Stimulated activated CD8-positive, alpha-beta memory T cell treated with anti-CD3 and anti-CD28 coated beads, Interleukin-4, amount 100 ng/mL, for 1 hour (primary cell): ENCODE measurements at places on chromosomes 5 and 9.

GRCh38 chr9:16768816-16769215 lies 101.7 kb downstream of the BNC2 start:
- DNase-seq = no peak

DNA sequence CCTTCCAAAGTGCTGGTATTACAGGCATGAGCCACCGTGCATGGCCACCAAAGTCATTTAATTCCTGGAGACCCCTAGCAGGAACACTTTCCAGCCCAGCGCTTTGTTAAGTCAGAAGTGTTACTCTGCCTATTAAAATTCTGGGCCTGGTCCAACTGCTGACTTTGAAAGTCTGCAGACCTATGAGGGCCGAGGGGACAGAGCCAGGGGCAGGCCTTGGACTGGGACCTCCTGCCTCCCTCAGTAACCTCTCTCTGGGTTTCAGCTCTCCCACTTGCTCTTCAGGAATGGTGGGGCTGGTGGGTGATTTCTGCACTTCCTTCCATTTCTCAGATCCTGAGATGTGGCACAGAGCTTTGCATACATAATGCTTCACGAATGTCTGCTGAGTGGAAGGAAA lies 9.7 kb downstream of the C5orf52 start:
- no peak for DNase-seq

GRCh38 chr5:135440916-135441315 lies 6.2 kb downstream of the DCANP1 start:
- DNase-seq = no peak

DNA sequence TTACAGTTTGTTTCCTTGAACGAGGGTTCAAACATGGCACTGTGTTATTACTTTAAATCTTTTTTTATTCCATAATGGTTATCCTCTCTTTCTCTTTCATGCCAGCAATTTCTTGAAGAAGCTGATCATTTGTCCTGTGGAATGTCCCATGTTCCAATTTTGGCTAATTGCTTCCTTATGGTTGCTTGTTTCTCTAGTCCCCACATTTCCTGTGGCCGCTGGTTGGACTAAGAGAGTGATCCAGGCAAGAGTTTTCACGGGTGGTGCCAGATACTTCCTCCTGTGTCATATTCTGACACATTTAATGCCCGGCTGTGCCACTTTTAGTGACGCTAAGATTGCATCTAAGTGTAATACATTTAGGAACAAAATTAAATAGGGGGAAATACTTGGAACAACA lies 83.8 kb upstream of the FAM169A start:
- no peak for DNase-seq

DNA sequence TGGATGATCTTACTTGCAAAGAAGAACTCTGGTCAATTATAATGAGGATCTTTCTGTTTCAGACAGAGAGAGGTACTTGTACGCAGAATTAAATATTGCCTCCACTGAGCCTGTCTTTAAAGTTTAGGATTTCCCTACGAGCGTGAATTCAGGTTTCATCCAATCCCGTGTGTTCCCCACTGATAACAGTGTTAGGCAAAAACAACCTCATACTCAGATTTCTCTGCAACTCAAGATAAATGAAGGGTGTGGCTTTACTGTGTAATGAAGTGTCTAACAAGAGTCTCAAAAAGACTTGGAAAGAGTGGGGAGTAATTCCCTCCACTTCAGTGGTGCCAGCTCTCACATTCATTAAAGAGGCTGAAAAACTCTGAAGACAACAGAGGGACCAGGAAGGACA lies 53.2 kb upstream of the ACO1 start:
- DNase-seq = no peak

GRCh38 chr5:154325566-154325965 lies 120.2 kb upstream of the SAP30L start:
- no peak for DNase-seq

DNA sequence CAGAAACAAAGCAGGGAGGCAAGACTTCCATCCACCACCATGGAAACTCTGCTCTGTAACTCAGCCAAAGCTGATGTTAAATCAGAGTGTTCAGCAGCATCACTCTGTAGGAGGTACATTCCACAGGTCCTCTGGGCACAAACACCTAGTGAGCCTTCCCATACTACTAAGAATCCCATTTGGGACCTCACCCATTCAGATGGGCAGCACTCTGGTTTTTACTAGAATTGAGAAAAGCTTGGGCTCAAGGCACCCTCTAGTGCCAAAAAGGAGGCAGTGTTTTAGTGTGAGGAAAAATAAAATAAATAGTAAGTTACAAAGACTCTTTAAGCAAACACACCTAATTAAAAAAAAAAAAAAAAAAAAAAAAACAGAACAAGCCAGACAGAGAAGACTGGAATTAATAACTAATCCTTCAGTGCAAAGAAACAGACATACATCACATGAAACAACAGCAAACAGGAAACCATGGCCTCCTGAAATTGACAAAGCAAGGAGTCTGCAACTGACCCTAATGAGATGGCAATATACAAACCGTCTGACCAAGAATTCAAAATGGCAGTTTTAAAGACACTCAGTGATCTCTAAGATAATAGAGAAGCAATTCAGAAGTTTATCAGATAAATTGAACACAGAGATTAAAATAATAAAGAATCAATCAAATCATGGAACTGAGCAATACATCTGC lies 159.5 kb downstream of the GNA14 start:
- no peak for DNase-seq

DNA sequence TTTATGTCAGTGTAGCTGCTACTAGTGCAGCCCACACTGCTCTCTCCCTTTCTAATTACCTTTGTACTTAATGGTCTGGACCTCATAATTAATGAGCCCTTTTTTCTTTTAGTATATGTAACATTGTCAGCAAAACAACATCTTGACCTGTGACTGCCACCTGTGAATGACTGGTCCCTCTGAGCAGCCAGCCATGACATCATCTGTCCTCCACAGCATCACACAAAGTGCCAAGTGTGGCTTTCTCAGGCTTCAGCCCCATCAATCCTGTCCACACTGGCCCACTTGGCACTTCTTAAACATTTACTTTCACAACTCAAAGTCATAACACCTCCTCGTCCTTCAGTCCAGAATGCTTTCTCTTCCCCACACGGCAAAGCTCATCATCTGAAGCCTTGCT lies 104.7 kb downstream of the GPR21 start:
- DNase-seq = no peak

GRCh38 chr9:109779711-109780452 lies at the start of gene PALM2AKAP2:
TSS of gene PALM2AKAP2 (plus strand) at chr9:109780198. CDS start at chr9:109780489, 291 bp downstream.
- no peak for DNase-seq

- DNase-seq = no peak
Observed at GRCh38 chr5:143594902-143595818, 191.7 kb upstream of the NR3C1 start.

DNA sequence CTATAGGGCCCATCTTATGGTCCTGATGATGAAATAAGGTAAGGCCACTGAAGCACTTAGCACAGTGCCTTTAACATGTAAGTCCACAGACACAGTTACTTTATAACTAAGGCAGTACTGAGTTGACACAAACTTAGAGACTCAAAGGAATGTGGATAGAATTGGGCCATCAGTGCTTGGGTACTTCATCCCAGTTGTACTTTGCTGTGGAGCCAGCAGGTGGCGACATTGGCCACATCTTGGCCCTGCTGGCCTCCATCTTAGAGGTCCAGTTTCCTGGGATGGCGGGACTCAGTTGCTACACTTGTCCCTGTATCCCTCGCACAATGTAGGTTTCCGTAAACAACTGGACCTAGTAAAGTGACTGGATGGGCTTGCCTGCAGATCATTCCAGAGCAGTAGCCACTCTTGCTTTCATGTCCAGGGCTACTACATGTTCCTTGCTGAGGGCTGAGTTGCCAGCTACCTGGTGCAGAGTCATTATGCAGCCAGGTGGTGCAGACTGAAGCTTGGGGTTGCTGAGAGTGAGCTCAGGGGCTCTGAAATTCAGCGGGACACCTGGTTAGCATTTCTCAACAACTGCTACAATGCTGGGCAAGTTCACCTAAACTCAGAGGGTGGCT lies 10.6 kb downstream of the MTAP start:
- DNase-seq = peak; percentile 28

GRCh38 chr9:35484406-35484805 lies 5.5 kb upstream of the RUSC2 start:
- no peak for DNase-seq

- no peak for DNase-seq
Observed at GRCh38 chr9:108439947-108440346, 415.8 kb downstream of the ACTL7B start.

DNA sequence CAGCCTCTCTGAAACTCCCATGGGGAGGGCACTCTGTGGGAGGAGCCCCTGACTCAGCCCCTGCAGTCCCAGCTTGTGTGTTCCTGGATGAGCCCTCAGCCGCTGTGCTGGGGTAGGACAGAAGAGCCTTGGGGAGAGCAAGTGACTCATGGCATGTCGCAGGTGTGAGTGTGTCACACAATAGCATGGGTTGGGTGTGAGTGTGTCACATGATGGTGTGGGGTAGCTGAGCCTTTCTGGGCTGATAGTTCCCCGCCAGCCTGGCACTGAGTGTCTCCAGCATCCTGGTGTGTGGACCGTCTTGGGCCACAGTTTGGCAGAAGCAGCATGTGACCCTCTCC lies 83.4 kb downstream of the PHF2 start:
- DNase-seq = no peak

GRCh38 chr9:114055894-114056293 lies 22.2 kb downstream of the AMBP start:
- DNase-seq = no peak

GRCh38 chr9:7974335-7974960 lies 174.9 kb upstream of the DMAC1 start:
- DNase-seq = no peak

GRCh38 chr9:93686127-93686879 lies 109.9 kb downstream of the PHF2 start:
- DNase-seq = no peak

GRCh38 chr9:114093761-114094505 lies 5.2 kb downstream of the KIF12 start:
- DNase-seq = no peak
